NCI-H510A (cell line): ENCODE measurements at places on chromosomes 6 and 20.
A peak's percentile ranks its signal among the peaks of the same experiment; 100 is the strongest.

GRCh38 chr20:62703853-62704228, 4.8 kb upstream of the NTSR1 start:
- DNase-seq = no peak

DNA sequence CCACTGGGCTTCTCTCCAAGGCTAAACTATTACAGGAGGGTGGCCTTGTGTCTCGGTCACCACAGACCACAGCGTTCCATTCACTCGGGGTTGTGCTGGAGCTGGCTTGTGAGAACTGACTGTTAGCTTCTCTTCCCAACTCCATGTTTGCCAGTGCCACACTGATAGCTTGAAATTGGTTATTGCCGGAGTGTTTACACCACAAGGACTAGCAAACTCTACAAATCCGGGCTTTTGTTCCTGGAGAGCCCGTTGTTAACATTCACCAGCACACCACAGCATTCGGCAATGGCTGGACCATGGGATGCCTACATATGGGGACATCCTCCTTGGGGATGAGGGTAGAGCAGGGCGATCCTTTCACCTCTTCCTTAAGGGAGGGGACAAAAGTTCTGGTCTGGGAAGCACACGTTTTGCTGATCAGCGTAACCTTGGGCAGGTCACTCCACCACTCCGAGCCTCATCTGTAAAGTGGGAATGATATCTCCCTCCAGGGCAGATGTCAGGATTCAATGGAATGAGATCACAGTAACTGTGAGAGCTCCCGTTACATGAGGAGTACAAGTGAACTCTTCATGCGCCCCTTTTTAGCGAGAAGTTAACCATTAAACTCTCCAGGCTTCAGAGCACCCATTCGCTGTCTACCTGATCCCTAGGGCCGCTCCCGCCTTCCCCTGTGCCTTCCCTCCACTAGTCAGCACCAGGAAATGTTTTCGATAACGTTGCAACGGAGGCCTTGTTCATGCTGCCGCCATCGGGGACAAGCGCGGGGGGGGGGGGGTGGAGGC, 41.7 kb upstream of the TTPAL start:
- DNase-seq = no peak

- no peak for DNase-seq
Observed at GRCh38 chr6:20313960-20314530, 87.6 kb upstream of the E2F3 start.

DNA sequence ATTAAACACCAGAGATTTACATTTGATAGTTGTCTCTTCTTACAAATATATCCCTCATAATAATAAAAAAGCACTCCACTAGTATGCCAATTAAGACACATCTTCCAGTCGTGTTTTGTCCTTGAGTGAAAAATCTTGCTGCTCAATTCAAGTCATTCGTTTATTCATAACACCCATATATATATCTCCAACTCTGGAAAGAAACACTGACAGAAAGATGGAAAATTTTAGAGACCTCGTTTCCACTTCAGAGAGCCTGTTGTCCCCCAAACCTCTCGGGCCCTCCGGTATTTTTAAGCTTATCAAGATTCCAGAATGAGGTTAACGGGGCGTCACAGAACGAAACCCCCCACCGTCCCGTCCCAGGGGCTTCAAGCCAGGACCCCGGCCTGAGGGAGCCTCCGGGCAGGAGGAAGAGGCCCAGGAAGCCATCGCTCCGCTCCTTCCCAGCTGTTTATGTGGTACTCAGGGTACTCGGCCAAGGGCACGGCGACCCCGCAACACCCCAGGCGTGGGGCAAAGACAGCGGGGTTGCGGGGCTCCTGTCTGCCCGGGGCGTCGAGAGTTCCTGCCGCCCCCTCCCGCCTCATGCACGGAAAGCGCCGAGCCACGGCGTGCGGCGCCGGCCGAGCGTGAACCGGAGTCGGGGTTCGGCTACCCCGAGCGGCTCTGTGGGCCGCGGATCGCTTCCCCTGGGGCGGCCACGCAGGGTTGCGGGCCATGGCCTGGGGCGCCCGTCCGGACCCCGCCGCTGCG, 623 bp upstream of the SNX9 start:
- DNase-seq = no peak

DNA sequence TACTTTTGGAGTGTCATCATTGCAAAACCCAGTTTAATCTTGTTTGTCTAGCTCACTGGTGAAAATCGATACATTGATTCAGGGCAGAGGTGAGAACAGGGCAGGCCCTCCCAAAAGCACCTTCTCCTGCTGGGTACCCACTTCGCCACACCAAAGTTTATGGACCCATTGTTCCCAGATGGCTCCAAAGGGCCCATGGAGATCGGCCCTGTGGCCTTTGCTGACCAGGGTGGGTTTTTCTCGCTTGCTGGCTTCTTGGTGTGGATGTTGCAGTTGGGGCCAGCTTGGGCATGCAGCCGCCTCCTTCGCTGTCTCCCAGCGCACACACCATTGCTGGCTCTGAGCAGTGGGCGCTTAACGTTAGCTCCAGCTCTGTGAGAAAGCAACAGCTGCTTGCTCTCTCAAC, 178.1 kb upstream of the PDE10A start:
- DNase-seq = no peak

- no peak for DNase-seq
Observed at GRCh38 chr20:20820785-20821483, 108.5 kb upstream of the RALGAPA2 start.

DNA sequence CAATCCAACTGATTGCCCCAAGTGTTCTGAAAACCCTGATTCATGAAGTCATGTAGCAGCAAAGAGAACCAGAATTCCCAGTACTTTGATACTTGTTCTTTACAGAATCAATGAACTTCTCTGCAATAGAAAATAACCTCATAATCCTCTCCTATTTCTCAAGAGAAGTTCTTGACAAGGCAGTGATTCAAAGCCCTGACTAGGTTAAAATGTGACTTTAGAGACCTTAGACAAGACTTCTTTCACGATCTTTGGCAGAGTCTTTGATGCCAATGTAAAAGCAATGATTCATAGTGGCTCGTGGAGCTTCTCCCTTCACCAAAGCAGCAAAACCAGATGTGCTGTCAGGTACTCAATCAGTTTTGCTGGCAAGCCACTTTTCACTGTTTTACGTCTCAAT, 95.2 kb downstream of the CDK19 start:
- no peak for DNase-seq

- DNase-seq = no peak
Observed at GRCh38 chr20:56621730-56622129, 7.4 kb upstream of the TFAP2C start.

- DNase-seq = no peak
Observed at GRCh38 chr6:7062451-7063162, 45.2 kb upstream of the RREB1 start.

GRCh38 chr6:68634726-68635411, at the start of gene ADGRB3:
Gene ADGRB3 (plus strand): TSS chr6:68635282. CDS start chr6:68638676, 3,394 bp downstream.
- DNase-seq = peak; percentile 95

DNA sequence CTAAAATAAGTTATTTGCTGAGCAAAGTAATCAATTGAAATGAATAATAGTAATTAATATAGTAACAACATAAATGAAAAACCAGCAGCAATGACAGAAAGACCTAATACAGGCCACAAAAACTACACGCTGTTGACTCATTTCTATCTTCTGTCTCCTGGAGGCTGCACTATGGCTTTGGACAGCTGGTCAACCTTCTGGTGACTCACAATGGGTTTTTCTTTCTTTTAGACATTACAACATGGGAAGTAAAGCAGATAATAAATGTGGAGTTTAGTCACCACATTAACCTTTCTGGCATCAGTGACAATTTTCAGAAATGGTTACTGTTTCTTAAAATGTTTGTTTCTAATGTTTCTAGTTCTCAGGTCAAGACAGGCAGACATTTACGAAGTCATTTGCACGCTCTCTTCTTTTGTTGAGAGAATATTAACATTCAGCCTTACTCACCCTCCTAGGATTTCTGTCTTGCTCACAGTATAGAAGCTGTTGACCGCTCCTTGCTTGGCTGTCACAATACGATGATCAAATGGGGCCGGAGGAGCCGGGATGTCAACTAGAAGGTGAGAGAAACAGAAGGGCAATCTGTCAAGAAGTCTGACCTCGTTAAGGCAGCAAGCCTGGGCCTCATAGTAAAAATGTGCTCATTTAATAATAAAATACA, 62.2 kb downstream of the MYLK4 start:
- DNase-seq = no peak

DNA sequence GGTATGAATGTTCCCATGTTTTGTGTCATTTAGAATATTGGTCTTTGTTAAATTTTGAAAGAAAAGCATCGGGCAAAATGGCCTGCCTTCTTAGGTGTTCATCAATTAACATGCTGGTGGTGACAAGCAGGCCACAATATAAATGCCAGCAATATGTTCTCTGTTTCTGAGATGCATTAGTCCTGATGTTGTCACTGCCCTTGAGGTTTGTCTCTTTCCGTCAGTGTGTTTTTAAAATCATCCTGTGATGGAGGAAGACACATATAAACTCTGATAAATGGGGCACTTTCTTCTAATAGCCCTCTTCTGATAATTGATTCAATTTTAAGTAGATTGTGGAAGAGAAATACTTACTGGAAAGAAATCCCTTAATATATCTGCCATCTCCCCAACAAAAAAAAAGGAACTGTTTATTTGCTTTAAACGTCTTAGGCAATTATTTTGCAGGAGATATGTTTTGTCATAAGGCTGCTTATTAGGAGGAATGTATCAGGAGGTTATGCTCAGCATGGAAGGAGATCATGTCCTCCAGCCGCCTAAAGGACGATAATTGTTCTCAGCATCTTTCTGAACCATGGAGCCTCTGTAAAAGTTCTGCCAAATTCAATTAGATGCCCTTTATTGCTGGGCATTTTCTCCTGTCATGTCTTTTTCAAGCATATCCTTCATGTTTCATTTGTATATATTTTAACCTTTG, 134.1 kb downstream of the COL9A1 start:
- no peak for DNase-seq

DNA sequence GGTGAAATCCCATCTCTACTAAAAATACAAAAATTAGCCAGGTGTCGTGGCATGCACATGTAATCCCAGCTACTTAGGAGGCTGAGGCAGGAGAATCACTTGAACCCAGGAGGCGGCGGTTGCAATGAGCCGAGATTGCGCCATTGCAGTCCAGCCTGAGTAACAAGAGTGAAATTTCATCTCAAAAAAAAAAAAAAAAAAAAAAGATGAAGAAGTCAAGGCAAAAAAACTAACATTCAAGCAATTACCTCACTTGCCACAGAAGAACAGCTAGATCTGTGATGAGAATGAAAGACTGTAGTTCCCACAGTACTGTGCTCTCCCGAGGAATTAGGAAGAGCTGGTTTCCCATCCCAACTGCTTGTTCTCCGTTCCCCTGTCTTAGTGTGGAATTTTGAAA, 144.7 kb upstream of the ECI2 start:
- no peak for DNase-seq

- DNase-seq = no peak
Observed at GRCh38 chr20:60817891-60818290, 434.2 kb upstream of the CDH4 start.

DNA sequence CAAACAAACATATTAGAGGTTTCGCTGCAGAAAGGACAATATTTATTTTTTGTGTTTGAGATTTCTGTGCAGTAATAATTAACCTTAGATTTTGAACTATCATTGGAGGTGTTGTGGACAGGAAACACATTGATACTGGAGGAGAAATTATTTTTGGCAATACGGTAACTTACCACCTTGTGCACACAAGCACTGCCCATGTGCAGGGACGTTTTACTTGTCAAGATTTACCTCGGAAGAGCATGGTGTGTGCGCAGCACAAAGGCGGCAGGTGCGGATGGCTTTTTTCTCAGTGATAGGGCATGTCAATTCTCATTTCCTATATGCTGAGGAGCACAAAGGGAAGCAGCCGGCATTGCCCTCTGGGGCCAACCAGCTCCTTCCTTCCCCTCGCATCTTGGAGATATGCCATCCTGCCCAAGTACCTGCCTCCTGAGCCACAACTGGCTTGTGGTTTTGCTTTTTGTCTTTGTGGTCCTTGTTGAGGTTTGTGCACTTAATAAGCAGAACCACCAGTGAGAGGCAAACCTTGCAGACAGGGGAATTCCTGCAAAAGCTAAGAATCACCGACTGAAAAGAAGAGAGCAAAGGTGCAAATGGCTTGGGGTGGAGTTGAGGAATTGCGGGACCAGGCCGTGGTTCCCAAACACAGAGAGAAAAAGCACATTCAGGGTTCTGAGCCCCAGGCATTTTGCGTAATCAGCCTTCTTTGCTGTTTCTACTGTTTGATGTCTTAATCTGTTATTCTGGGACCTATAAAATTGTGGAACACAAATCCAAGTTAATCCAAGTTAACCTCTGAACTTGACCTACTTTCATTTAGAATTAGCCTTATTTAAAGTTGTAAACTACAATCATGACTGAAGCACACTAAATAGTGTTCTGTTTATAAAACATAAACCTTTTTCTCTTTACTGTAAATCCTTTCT, 21.9 kb downstream of the SAMD5 start:
- DNase-seq = no peak

DNA sequence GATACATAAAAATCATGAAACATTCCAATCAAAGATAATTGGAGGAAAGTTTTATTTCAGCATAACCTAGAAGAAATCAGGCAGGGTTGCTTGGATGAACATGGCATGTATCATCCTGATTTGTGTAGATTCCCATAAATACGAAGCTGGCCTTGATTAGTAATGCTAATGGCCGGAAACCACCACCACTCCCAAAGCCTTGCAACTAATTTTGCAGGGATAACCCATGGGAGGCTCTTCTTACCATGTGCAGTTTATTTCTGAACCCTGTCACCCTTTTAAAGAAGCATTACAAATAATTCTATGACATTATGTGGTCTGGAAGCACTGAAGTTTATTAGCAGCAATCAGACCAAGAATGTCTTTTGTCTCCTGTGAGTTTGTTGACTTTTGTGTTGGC, 80.8 kb downstream of the AIG1 start:
- DNase-seq = no peak

DNA sequence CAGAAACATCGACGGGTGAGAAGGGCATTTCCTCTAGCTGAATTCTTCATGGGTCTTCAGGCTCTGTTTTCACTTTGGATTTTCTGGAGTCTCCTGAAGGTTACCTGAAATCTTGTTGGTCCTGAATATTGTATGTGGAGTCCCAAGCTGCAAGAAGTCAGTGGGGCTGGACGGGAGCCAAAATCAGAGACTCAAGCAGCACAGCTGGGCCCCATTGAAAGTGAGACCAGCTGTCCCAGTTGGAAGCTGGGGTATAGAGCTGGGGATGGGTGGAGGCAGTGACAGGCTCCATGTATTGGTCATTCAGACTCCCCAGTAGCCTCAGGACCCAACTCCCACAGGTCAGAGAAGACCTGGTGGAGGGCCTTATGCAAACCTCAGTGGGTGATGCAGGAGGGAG, 111.3 kb upstream of the MLN start:
- DNase-seq = no peak
